ENCODE measurements at places on chromosomes 11 and 22. TPM values are rescaled to one million over a fixed set of nuclear protein-coding genes. Genes with fewer than 3 reads are reported as not detected.
A peak's percentile ranks its signal among the peaks of the same experiment; 100 is the strongest.

DNA sequence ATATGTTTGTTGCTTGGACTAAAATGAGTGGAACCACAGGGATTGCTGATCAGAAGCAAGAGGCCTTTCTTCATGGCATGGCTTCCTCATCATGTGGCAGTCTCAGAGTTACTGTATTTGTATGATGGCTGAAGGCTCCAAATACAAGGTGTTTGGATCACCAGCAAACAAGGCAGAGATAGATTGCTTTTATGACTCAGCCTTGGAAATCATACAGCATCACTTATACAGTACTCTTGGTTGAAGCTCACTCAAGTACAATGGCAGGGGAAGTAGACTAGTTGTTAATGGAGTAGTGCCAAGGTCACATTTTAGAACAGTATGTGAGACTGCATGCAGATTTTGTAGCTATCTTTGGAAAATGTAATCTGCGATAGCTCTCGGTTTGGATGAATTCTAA lies 16.6 kb downstream of the CAPRIN1 start:
- DNase-seq, result peak; percentile 57

SAA4 gene
- total RNA-seq, result not detected

DNA sequence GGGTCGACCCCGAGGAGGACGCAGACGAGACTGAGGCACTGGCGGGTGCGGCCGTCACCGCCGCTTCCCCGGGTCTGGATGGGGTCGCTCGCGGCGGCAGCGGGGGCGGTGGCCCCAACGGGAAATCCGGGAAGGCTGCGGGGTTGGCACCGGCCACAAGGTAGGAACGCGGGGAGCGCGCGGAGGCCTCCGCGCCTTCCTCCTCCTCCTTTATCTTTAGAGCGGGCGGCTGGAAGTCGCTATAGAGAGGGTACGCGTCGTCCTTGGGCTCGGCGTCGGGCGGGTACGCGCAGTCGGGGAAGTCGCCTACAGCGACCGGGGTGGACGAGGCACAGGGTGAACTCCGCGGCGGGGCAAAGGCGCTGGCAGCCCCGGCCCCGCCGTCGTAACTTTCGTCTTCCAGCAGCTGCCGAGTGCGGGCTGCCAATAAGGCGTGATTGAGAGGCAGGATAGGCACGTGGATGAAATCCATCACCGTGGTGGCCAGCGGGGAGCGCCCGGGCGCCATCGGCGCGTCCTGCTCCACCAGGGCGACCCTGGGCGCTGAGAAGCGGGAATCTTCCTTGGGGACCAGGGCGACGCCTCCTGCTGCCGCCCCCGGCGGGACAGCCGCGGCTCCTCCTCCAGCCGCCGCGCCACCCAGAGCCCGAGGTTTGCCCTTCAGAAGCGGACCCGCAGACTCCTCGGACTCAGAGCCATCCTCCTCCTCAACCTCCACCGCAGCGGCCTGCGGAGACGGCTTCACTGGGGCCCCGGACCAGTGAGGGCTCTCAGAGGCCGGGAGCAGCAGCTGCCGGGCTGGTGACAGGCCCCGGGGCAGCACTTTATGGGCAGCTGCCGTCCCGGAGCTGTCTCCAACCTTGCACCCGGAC lies 1.7 kb downstream of the PGR start:
- peak; percentile 41 for DNase-seq

DNA sequence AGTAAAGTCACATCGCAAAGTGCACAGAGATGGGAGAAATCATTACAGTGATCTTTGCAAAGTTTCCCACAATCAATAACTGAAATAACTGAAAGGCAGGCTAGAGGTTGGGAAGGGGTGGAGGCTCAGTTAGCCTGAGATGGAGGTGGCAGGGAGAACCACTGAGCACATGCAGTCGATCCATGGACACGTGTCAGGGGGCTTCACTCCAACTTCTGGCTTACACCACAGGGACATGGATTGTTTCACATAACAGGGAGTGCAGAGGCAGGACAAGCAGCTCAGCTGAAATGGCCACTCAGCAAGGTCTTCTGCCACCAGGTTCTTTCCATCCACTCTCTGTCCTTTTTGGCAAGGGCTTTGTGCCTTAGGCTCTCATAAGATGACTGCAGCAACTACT lies 35.1 kb upstream of the MICAL2 start:
- DNase-seq, result no peak

CYP2D6 gene
- 0.11 TPM for total RNA-seq

DNA sequence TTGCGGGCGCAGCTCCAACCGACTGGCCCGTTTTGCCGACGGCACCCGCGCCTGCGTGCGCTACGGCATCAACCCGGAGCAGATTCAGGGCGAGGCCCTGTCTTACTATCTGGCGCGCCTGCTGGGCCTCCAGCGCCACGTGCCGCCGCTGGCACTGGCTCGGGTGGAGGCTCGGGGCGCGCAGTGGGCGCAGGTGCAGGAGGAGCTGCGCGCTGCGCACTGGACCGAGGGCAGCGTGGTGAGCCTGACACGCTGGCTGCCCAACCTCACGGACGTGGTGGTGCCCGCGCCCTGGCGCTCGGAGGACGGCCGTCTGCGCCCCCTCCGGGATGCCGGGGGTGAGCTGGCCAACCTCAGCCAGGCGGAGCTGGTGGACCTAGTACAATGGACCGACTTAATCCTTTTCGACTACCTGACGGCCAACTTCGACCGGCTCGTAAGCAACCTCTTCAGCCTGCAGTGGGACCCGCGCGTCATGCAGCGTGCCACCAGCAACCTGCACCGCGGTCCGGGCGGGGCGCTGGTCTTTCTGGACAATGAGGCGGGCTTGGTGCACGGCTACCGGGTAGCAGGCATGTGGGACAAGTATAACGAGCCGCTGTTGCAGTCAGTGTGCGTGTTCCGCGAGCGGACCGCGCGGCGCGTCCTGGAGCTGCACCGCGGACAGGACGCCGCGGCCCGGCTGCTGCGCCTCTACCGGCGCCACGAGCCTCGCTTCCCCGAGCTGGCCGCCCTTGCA lies 1.0 kb downstream of the FJX1 start:
- no peak for DNase-seq

DNA sequence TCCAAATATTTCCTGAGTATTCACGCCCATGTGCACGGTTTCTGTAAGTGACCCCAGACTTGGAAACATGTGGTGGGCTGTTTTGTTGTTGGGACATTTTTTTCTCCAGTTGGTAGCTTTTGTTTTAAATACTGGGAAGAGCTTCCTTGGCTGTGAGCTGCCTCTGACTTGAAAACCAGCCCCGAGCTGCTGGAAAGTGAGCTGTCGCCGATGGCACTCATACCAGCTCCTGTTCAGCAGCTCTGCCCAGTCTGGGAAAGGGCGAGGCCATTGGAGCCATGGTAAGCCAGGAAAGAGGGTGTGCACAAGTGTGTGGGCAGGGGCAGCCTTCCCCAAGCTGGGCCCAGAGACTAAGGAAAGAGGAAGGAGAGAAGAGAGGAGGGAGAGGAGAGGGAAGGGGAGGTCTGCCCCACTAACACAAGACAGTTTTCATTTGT lies 3.2 kb upstream of the FLI1 start:
- no peak for DNase-seq

TREH gene
- not detected for total RNA-seq

DNA sequence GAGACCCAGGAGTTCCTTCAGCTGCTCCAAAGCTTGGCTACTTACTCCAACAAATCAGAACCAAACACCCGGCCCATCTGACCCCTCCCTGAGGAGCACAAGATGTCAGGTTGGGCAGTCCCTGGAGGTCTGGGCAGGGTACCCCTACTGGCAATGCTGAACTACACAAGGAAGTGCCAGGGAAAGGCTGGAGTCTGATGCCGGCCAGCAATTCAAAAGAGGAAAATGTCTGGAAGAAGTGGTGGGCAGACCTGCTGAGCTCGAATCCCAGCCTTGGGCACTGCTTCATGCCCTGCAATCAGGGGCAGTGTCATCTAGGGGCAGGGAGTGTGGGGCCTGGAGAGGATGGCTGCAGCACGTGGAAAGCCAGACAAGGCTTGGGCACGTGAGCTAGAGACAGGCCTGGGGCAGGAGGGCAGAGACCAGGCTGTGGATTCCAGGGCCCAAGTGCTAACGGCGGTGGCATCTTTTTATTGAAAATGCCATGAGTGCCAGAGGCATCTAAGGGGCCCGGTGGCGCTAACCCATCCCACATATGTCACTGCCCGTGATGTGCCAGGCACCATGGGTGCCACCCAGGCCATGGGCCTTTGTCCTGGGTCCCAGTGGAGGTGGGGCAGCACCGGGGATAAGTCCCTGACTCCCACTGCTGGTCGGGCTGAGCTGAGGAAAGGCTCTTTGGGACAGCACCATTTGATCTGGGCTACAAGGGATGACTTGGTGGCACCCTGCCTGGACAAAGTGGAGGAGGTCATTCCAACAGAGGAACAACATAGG lies 97.9 kb upstream of the PITPNB start:
- DNase-seq, result no peak
